ENCODE measurements at places on chromosomes 11 and 22.

- no peak for DNase-seq
These were observed 83.5 kb downstream of the BDNF start for GRCh38 chr11:27616711-27617110.

- DNase-seq = no peak
These were observed 53.4 kb upstream of the PARVG start for GRCh38 chr22:44127356-44127755.

GRCh38 chr22:24427500-24428164 lies at the start of gene ADORA2A:
TSS of gene ADORA2A (plus strand) at chr22:24427599. CDS start at chr22:24433405, 5,806 bp downstream.
- peak; percentile 70 for DNase-seq

- DNase-seq = no peak
These were observed 26.1 kb downstream of the HSD17B12 start for GRCh38 chr11:43706631-43707030.

GRCh38 chr11:46064221-46064620 lies 57.0 kb downstream of the PHF21A start:
- DNase-seq = no peak

GRCh38 chr11:114081641-114082414 lies 22.3 kb downstream of the ZBTB16 start:
- DNase-seq = no peak

GRCh38 chr11:65558930-65559509 lies 861 bp upstream of the LTBP3 start:
- DNase-seq = no peak

GRCh38 chr22:47309946-47310345 lies 547.5 kb downstream of the TBC1D22A start:
- no peak for DNase-seq

DNA sequence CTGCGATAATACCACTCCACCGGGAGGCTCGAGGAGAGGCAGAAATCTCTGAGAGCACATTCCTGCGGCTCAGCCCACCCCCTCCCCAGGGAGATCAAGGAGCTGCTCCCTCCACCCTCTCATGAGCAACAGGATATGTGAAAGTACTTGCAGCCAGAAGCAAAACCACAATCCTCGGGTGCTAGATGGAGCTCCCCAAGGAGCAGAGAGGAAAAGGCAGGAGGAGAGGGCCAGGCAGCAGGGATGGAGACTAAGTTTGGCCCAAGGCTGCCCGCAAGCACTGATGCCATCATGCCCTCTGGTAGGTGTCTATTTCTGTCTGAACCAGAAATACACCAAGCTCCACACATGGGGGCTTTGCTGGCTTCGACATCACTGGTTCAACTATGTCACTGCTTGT lies 22.3 kb downstream of the VPS37C start:
- no peak for DNase-seq

- no peak for DNase-seq
These were observed 34.1 kb downstream of the GNAZ start for GRCh38 chr22:23104187-23104971.

- no peak for DNase-seq
These were observed 1243.9 kb downstream of the LRRC4C start for GRCh38 chr11:40215556-40215955.

DNA sequence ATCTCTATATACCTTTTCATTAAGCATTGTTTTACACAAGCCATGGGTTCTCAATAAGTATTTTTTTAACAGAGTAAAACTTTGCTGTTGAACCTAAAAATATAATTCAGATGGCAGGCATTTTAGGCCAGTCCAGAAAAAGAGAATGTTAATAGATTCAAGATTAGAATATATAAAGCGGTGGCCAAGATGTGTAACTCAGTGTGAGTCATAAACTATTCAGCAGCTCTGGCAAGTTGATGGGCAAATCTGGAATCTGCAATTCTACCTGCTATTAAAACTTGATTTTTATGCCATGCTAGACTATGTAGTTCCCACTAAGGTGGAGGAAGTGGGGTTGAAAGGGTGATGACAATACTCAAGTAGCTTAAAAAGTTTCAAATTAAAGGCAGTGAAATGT lies 45.4 kb downstream of the CASP12 start:
- DNase-seq = no peak

GRCh38 chr11:42049650-42050049 lies 590.2 kb upstream of the LRRC4C start:
- DNase-seq = no peak

DNA sequence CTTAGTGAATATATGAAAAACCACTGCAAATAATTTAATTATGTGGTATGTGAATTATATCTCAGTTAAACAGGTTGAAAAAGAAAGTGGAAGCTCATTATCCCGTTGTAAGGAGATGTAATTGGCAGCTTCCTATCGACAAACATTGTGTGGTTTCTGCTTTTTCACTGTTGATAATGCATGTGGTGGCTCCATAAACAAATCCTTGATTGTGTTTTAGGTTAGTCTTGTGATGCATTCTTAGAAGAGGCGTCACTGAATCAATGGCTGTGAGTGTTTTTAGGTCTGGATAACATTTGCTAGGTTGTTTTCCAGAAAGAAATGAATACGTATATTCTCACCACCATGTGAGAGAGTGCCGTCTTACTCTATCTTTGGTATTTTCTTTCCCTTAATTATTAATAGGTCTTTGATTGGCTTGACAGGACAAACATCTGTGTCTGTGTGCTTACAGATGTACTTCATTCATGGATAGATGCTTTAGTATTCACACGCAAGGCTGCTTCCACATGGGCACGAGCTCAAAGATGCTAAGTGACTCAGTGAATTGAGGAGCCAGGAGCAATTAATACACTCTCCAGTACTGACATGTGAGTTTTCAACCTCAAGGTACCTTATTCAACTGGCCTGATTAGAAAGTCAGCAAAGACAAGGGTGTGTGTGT lies 166.7 kb downstream of the TBC1D22A start:
- no peak for DNase-seq

DNA sequence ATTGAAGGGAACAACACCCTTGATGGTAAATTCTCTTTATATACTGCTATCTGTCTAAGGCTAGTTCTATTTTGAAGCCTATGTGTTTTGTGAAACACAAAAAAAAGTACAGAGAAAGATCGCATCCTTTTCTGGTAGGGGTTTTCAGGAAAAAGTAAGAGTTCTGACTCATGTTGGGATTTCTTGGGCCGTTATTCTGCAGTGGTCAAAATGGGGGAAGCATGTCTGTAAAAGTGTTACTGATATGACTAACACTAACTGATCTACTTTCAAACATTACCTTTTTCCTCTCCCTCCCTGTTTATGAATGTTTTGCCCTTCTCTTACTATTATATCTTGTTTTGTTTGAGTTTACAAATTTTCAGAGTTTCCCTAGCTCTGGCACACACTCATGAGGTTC lies 53.9 kb downstream of the CTNND1 start:
- no peak for DNase-seq

- no peak for DNase-seq
These were observed 39.5 kb downstream of the CHRDL2 start for GRCh38 chr11:74691755-74692154.

DNA sequence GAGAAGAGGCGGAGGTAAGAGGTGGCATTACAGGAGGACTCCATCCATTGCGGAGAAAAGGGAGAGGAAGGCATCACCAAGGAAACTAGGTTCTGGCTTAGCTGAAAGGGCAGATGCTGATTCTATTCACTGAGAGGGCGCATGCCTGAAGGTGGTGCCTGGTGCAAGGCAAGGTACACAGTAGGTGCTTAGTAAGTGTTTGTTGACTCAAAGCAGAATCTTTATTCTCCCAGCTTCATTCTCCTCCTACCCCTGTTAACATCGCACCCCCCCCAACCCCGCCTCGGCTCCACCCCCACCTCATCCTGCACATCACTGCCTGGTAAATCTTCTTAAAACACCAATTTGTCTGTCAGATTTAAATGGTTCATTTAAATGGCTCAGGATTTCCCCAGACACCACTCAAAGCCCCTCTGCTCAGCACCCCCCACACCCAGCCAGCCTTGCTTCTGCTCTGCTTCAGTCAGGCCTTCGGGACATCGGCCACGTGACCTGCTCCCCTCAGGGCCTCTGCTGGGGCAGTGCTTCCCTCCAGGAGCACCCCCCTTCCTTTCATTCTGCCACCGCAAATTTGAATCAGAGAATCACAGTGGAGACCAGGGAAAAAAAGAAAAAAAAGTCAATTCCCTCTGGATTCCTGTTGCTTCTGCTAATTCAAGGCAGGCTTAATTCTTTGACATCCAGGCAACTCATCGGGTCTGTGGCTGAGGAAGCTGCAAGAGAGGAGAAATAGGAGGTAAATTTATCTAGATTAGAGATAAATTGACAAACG lies 17.8 kb upstream of the RCN1 start:
- DNase-seq = no peak

DNA sequence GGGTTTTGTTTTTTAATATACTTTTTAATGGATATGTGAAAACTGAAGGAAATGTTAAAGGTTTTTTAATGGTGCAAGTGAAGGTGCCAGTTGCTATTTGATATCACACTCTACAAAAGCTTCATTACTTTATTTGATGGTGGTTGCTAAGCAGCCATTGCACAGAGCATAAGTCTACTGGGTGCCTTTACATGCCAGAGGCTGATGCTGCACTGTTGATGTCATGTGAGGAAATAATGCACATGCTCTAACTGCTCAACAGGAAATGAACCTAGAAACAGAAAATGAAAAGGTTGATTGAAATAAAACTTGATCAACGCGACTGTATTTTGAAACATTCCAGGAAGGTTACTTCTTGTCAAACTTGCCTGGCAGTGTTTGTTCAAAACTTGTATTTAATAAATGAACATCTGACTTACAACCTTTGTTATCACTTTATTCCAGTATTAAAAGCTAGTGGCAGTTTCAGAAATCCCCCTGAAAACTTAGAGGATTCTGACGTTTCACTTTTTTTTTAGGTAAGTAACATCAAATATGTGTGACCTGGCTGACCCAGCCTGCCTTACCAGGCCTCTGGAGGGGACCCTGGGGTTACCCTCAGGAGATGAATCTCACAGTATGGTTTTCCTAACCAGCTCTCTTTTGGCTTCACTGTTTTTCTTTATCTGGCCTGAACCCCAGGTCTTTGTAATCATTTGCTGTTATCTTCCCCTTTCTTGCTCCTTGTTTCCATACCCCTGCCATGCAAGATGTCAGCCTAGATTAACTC lies 2.4 kb upstream of the ATP5MG start:
- peak; percentile 10 for DNase-seq

DNA sequence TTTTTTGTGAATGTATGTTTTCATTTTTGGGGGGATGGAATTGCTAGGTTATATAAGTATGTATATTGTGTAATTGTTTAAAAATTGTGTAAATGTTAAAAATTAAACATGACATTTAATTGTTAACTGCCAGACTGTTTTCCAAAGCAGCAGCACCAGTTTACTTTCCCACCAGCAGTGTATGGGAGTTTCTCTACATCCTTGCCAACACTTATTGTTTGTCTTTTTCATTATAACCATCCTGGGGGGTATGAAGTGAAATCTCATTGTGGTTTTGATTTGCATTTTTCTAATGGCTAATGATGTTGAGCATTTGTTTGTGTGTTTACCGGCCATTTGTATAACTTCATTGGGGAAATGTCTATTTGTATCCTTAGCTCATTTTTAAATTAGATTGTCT lies 31.7 kb upstream of the RRAS2 start:
- DNase-seq = no peak

- no peak for DNase-seq
These were observed 77.5 kb upstream of the PHOX2A start for GRCh38 chr11:72321381-72321996.

GRCh38 chr22:19178065-19178656 lies 375 bp downstream of the SLC25A1 start:
- peak; percentile 38 for DNase-seq

GRCh38 chr11:64207256-64208085 lies 950 bp downstream of the FERMT3 start:
- peak; percentile 63 for DNase-seq

- DNase-seq = no peak
These were observed 18.9 kb upstream of the PISD start for GRCh38 chr22:31680861-31681341.

GRCh38 chr11:369336-370018 lies at the start of gene B4GALNT4:
TSS of gene B4GALNT4 (plus strand) at chr11:369499. CDS start at chr11:369804, 305 bp downstream.
- DNase-seq = no peak

DNA sequence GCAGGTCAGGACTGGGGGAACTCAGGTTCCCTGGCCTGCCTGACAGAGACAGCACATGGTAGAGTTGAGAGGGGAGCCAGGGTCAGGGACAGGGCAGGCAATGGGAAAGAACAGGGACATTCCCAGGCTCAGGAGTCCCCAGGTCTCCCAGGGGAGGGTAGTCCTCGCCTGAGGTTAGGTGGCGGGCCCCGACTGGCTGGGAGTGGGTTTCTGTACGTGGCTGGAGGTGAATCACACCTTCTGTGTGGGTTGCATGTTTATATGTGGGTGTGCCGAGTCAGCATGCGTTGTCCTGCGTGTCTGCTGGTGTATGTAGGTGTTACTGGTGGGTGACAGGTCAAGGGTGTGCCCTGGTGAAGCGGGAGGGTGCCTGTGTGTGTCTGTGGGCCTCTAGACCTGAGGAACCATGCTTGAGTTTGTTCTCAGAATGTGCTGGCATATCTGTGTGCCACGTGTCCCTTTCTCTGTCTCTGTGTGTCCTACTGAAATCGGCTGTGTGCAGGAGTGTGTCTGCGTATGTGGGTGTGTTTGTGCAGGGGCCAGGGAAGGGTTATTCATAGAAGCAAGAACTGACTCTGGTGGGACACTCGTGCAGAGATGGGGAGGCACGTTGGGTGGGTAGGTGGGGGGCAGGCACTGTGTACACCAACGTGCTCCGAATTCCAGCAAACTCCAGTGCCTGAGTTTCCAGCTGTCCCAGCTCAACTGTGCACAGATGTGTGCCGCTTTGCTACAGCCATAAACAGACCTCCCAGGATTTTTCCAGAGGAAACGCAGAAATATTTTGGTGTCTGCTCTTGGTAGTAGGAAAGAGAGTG lies 23.8 kb upstream of the OAF start:
- no peak for DNase-seq

DNA sequence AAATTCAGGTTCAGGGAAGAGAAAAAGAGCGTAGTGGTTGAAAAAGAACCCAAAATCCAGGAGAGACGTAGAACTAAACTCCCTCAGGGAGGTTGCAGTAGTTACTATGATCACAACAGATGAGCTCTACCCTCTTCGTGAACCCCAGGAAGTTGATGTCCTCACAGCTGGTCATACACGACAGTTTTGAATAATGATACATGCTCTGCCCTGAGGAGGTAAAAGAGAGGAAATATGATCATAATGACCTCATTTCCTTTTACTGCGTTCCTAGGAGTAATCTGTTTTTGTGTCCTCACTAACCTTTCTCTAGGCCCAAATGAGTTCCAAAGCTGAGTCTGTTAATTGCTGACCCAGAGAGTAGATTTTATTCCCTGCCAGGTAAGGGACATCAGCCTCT lies 1.3 kb downstream of the PATE2 start:
- DNase-seq = no peak

GRCh38 chr22:22810471-22810870 lies 77.1 kb upstream of the IGLL5 start:
- no peak for DNase-seq

DNA sequence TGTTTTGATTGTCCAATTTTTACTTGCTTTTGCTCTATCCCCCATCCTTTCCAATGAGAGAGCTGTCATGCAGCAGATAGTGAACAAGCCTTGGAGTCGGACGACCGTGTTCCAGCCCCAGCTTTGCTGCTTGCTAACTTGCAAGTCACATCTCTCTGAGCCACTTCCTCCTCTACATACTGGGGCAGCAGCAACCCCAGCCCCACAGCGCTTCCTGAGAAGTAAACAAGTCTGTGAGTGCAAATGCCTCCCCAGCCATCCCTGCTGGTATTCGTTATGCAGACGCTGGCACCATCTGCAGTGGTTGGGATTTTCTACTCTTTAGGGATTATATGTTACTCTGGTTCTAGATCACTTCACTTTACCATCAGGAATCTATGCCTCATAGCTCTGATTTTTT lies 35.0 kb downstream of the TPBGL start:
- peak; percentile 69 for DNase-seq

- DNase-seq = no peak
These were observed 34.6 kb downstream of the FAM83F start for GRCh38 chr22:40029189-40029890.
